Effector CD4-positive, alpha-beta T cell (primary cell): ENCODE measurements at places on chromosomes 6 and 20.

GRCh38 chr6:96032661-96033060 is 16.9 kb downstream of the FUT9 start:
- no peak for DNase-seq

GRCh38 chr6:168180548-168181011 is 101.6 kb upstream of the FRMD1 start:
- no peak for DNase-seq

DNA sequence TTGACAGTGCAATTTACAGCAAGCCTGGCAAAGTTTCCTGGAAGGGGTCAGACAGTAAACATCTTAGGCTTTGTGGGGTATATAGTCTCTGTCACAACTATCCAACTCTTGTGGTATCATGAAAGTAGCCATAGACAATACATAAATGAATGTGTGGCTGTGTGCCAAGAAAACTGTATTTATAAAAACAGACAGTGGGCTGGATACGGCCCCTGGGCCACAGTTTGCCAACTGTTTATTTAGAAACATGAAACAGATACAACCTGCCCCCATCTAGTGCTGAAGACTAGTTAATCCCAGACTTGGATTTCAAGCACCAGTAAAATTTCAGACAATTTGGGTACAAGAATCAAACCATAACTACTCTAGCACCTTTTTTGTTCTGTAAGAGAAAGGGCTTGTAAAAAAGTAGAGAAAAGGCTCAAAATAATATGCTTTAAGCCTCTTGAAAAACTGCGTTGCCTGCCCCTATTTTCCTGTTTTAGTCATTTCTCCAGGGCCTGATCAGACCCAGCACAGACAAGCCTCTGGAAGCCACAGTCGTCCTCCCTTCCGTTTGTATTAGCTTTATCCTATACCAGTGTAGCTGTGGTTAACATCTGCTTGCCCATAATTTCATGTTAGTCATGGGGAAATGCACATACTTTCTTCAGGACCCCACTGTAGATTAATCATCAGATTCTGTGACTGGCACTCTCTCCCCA is 30.8 kb downstream of the JAG1 start:
- DNase-seq: no peak

DNA sequence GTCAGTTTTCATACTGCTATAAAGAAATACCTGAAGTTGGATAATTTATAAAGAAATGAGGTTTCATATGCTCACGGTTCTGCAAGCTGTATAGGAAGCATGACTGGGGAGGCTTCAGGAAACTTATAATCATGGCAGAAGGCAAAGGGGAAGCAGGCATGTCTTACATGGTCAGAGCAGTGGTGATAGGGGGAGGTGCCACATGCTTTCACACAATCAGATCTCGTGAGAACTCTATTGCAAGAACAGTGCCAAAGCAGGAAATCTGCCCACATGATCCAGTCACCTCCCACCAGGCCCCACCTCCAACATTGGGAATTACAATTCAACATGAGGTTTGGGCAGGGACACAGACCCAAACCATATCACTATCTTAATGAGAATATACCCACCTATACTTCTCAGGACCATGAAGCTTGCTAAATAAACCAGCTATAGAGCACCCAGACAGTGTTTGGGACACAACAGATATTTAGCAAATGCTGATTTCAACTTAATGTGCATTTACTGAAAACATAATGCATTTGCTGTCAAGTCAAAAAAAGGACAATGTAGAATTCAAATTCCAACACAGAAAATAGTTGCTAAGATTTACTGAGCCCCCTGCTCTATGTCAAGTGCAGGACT is 63.8 kb downstream of the TNFRSF21 start:
- DNase-seq: no peak

GRCh38 chr20:14518648-14519047 is 181.2 kb upstream of the FLRT3 start:
- DNase-seq: no peak

DNA sequence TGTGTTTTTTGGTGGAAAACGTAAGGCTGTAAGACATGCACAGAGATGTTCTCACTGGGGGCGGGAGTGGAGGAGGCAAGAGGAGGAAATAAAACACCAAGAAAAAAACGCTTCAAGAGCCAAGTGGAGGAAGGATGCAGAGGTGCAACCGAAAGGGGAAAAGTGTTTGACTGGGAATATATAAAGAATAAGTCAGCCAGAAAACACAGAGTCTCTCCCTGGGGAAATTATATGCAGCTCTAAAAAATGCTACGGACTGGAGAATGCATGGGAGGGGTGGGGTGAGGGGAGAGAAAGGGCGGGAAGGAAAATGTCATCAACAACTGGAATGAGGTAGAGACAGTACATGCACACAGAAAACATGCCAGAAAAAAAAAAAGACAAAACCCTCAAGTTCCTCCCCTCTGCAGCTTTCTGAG is 133.5 kb downstream of the SCML4 start:
- no peak for DNase-seq

DNA sequence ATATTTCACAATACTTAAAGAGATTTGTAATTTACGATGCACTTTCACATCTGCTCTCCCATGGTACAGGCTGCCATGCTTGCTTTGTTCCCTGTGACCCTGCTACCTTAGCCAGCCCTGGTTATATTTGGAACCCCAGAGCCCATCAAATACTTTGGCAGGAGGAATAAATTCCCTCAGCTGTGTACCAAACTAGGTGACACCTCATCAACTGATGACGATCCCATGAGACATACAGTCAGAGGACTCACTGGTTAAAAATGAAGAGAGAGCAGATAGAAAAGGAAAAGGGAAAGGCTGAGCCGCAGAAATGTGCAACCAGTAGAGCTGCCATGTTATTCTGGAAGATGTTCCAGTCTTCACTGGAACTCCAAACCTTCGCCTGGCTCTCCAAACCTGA is 120.0 kb downstream of the SIM1 start:
- DNase-seq: no peak

DNA sequence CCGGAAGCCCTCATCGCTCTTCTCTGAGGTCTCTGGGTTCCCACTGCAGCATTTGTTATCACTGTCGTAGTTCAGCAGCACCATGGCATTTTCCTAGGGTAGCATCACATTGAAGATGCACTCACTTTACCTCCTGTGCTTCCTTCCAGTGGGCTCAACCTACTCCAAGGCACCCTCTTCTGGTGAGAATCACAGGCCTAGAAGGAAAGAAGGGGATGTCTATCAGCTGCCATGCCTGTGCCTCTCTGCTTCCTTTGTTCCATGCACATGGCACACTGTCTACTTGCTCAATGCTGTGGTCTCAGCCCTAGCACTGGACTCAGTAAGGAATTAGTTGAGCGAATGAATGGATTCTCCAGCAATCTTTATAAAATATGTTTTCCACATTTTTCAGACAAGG is 22.6 kb downstream of the CST4 start:
- no peak for DNase-seq

- DNase-seq: no peak
These were observed 187.8 kb downstream of the TAF4 start for GRCh38 chr20:61877776-61878477.

GRCh38 chr20:50215101-50215690 is 24.6 kb downstream of the CEBPB start:
- no peak for DNase-seq

- no peak for DNase-seq
These were observed 19.2 kb downstream of the RRAGD start for GRCh38 chr6:89392823-89393222.

- DNase-seq: no peak
These were observed 36.6 kb upstream of the VAPB start for GRCh38 chr20:58352468-58352867.

DNA sequence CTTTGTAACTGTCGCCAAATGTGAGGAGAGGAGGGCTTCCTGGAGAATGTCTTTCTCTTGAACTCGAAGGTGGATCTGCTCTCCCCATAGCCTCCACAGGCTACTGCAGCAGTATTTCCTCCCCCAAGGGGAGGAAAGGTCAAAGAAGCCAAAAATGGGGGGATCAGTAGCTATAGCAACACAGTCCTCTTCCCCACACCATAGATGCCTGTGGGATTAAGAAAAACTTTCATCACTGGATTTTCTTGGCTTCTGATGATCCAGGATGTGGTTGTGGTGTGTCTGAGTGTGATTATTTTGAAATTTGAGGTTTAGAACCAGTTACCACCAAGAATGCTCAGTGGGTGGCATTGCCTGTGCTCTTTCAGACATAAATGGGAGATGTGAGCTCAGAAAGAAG is 140.1 kb upstream of the SPACA1 start:
- no peak for DNase-seq

DNA sequence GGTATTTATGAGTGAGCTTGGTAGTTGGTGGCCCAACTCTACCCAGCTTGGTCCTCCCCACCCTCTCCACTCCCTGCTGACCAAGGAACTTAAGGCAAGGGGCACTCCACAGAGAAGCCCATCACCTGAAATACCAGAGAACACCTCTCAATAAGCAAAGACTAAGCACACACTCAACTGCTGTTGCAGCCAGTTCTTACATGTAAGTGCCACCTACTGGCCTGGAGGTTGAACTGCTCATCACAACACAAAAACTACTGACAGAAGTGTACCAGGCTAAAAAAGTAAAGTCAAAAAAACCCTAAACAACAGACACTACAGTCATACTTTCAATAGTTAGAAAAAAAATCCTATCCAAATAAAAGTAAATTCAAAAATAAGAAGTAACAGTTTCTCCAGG is 146.2 kb downstream of the FAM83B start:
- no peak for DNase-seq

GRCh38 chr20:58837717-58838116 is 13.0 kb downstream of the GNAS-AS1 start:
- DNase-seq: no peak

- no peak for DNase-seq
These were observed 1.3 kb downstream of the CEP85L start for GRCh38 chr6:118649918-118650581.

DNA sequence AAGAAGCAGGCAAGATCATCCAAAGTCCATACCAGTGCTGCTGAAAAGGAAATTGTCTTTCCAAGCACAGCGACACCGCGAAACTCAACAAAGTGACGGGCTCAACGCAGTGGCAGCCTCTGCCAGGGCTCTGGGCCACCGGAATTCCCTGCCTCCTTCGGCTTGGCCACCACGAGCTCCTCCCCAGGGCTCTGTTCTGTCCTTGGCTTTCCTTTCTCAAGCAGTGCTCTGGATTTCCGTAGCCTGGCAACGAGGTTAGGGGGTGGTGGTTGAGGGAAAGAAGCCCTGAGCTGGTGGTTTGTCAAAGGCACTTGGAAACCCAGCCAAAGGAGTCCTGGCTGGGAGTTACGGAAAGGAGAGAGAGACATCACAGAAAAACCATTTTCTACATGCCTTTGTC is 31.2 kb downstream of the PRR18 start:
- DNase-seq: no peak

DNA sequence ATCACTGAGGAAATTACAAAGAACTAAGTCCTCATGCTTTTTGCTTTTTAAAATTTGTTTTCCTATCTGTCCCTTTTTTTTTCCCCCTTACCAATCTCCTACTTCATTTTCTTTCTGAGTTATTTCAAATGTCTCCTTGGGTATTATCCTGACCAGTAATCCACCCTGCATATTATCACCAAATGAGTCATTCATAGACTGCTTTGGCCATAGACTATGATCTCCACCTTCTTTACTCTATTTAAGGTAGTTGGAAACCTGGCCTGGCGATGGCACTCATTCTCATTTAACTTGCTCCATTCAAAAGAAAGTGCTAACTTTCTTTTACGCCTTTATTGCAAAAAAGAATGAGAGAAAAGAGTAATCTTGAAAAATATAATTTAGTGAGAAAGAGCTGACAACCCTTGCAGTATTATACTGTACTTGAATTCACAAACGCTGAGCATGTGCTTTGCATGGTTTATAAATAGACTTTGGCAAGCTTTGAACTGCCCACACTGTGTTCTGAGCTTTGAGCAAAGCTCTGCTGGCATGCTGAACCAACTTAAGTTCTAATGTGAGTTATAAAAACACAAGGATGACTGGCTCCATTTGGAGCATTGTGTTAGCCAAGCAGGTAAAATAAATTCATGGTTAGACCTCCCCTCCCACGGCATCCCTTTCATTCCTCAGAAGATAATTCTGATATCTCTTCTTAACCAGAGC is 198.9 kb downstream of the NKAIN2 start:
- DNase-seq: no peak

DNA sequence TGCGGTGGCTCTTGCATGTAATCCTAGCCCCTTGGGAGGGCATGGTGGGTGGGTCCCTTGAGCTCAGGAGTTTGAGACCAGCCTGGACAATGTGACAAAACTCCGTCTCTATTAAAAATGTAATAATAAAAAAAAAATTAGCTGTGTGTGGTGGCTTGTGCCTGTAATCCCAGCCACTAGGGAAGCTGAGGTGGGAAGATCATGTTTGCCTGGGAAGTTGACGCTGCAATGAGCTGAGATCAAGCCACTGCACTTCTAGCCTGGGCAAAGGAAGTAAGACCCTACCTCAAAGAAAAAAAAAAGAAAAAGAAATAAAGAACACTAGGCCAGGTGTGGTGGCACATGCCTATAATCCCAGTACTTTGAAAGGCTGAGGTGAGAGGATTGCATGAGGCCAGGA is 4.5 kb upstream of the SAMHD1 start:
- no peak for DNase-seq

DNA sequence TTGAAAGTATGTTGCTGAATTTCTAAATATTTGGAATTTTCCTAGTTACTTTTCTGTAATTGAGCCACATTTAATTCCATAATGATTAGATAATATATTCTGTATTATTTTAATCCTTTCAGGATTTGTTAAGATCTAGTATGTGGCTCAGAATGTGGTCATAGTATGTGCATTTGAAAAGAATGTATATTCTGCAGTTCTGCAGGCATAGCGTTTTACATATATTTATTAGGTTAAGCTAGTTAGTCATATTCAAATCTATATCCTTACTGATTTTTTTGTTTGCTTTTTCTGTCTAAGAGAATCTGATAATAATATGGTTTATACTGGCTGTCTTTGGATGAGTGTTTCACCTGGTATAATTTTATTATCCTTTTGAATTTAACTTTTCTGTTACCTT is 33.2 kb downstream of the LIN28B start:
- DNase-seq: no peak

GRCh38 chr6:140340795-140341194 is 966.3 kb upstream of the CITED2 start:
- no peak for DNase-seq

DNA sequence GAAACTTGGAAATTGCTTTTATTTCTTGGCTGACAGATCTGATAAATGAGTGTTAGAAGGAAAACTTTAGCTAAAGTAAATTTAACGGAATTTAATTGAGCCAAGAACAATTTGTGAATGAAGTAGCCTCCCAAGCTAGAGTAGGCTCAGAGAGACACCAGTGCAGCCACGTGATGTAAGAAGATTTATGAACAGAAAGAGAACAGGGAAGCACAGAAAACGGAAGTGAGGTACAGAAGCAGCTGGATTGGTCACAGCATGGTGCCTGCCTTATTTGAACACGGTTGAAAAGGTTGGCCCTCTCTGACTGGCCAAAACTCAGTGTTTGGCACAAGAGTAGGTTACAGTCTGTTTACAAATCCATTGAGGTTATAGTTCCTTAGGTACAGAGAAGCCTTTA is 29.5 kb upstream of the IFNGR1 start:
- DNase-seq: no peak

GRCh38 chr20:63372971-63373885 is 12.1 kb upstream of the CHRNA4 start:
- no peak for DNase-seq
